ENCODE measurements at places on chromosomes 1 and 21.

GRCh38 chr1:214029796-214030195 lies 42.0 kb downstream of the PROX1 start:
- DNase-seq = no peak

DNA sequence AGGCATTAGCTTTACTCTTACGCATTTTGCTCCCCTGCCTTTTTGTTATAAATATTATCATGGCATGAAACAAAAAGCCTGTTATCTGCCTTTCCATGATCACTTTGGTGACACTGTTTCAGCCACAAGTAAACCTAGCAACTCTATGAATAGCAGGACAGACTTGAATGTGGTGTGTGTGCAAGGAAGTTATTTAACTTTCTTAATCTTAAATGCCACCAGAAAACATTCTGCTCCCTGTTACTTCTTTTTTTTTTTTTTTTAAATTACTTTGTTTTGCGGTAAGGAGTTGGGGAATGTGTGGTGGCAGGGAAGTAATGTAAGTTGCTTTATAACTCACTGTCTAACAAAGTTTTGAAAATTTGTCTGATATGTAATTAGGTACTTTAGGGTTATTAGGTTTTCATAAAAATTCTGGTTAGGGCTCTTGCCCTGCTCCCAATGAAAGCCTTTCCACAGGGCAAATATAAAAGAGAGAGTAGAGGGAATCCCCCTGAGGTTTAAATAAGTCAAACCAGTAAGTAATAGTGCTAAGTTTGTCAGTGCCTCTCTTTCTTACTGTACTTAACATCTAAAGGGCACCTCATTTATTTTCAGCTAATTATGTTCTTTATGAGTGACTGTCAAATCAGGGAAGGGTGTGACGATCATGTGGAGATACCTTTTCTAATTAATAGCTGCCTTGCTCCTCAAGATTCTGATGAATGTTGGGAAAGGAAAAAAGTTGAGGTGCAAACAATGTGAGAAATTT lies 39.5 kb downstream of the RASAL2 start:
- DNase-seq = no peak

DNA sequence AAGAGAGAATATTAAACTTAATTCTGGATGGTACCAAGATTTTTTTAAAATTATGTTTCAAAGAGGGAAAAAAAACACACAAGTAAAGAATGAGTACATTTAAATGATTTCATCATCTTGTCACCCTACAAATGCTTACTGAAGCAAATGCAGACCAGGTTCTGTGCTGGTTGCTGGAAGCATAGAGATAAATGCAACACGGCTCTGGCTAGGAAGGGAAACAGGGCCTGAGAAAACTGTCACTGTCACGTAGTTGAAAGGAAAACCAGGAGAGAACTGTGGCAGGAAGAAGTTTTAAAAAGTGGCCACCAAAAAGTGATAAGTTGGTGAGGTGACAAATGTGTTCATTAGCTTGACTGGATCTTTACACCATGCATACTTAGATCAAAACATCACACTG lies 336.9 kb upstream of the NFIA start:
- no peak for DNase-seq

DNA sequence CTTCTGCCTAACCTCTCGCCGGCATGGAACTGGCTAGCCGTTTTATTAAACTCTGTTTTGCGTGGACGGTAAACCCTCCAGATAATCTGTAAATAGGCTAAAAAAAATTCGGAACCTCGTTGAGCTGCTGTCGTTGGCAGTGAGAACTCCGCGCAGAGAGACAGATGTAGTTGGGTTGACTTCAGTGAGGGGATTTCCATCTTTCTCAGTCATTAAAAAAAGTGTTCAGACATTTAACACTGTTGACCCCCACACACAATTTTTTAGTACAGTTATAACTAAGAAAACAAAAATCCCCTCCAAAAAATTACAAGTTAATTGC lies 464 bp downstream of the PARK7 start:
- DNase-seq = no peak

DNA sequence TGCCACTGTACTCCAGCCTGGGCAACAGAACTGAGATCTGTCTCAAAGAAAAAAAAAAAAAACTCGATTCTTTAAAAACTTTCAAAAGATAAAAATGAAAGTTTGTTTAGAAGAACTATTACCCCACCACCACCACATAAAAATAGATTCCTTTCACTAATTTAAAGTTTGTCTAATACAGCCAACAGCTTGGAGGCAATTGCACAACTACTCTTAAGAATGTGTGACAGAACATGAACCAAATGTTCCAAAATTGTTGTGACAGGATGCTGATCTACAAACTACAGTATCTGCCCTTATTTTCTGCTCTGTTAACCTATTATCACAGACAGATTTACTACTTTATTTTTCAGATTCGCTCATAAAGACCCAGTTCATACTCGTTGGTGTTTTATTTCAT lies 5.5 kb upstream of the TGFBR3 start:
- no peak for DNase-seq

DNA sequence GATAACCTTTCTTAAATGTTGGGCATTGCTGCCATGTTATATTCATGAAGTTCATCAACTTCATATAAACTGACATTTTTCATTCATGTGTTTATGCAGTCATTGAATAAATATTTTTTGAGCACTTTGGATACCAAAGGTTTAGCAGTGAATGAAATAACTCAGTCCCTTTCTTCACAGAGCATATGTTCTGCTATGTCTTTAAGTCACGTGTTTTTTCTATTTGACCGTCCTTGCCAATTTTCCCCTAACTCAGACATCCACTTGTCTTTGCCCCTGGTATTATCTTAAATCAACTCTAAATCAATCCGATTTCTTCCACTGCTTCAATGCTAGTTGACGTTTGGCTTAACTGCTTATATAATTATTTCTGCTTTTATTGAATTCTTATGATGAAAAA lies 16.6 kb downstream of the ADARB1 start:
- DNase-seq = no peak

GRCh38 chr1:94988356-94988755 lies 61.4 kb upstream of the CNN3 start:
- DNase-seq = no peak

GRCh38 chr1:27074175-27074780 lies 61.6 kb upstream of the TENT5B start:
- DNase-seq = no peak

GRCh38 chr1:55812281-55812680 lies 597.1 kb upstream of the USP24 start:
- DNase-seq = no peak

DNA sequence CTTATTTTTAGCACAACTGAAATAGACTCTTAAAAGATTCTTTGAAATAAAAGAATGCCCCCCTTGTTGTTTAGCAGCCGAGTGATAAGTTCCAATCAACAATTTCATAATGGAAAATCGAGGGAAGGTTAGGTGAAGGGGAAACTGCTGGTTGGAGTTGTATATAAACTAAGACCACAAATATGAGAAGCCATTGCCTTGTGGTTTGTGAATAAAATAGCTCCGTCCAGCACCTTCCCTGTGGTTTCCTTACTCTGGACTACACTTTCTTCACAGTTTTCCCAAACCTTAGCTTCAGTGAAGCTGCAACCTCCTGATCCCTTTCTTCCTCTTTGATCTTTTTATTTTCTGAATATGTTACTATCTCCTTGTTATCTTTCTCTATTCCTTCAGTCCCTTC lies 6.7 kb upstream of the RAB3GAP2 start:
- DNase-seq = no peak

DNA sequence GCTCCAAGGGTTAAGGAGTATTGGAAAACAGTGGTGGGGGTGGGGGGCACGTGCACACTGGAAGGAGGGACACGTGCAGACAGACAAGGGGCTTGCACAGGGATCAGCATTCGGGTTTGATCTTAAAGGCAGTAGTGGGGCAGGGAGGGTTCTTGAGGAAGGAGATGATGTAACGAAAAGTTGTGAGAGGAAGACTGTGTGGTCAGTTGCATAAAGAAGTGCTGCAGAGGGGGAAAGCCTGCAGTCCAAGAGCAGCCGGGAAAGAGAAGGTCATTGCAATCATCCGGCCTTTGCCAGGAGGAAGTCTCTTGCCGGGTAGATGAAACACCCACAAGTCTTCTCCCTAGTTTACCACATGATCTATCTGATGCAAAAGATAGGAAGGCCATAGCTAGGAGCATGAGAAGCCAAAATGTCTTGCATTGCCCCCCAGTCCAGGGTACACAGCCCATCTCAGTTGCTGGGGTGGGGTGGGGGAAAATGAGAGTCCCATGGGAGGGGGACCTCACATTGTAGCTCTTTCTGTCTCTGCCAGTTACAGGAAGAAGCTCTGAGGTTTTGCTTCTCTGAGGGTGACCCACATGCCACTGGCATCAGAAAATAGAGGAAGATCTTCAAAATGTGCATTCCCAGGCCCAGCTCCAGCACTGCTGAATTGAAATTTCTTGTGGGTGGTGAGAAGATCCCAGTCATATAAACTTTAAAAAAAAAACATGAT lies 202.5 kb upstream of the RAB4A start:
- no peak for DNase-seq

- DNase-seq = no peak
Observed at GRCh38 chr1:182802006-182802803, 12.6 kb downstream of the NPL start.

DNA sequence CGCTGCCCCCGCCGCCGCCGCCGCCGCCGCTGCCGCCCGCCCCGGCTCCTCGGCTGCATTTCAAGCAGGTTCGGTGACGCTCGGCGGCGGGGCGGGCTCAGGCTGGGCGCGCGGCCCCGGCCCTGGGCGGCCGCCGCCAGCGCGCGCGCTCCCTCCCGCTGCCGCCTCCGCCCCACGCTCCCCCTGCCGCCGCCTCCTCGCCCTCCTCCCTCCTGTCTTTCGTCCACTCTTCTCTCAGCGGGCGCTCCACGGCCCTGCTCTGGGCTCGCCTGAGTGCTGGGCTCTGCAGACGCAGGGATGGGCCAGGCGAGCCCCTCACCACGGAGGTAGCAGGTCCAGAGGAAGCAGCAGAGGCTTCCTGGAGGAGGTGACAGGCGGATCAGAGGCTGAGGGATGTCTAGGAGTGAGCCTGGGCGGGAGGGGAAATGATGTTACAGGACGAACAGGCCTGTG lies at the start of gene LRP8:
Gene LRP8 (minus strand): TSS at position 62 of the 453 bp plus-strand sequence. CDS start 158 bp downstream, outside the sequence.
- peak; percentile 82 for DNase-seq

GRCh38 chr1:164602480-164603093 lies 43.6 kb downstream of the PBX1 start:
- no peak for DNase-seq

- no peak for DNase-seq
Observed at GRCh38 chr1:112395256-112395820, 676 bp upstream of the CTTNBP2NL start.

DNA sequence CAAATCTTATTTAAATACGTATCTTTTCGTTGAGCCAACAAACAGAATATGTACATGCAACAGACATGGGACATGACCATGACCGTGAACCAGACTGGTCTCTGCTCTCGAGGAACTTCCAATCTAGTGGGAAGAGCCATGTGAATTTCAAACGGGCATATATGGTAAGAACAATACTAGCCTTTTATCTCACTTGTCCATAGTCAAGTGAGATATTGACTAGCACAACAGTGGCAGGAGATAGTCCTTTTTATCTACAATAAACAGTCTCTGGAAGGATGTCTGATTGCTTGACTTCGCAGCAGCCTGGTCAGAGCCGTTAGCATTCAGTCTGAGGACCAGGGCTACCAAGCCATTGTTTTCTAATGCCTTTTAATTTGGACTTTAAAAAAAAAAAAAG lies 12.6 kb upstream of the PLA2G2C start:
- DNase-seq = no peak

GRCh38 chr1:16980473-16981268 lies at the start of gene MFAP2:
TSS of gene MFAP2 (minus strand) at chr1:16980620. CDS start at chr1:16978273, 2,347 bp downstream.
- DNase-seq = no peak

GRCh38 chr1:83098791-83099190 lies 900.1 kb downstream of the TTLL7 start:
- DNase-seq = no peak

DNA sequence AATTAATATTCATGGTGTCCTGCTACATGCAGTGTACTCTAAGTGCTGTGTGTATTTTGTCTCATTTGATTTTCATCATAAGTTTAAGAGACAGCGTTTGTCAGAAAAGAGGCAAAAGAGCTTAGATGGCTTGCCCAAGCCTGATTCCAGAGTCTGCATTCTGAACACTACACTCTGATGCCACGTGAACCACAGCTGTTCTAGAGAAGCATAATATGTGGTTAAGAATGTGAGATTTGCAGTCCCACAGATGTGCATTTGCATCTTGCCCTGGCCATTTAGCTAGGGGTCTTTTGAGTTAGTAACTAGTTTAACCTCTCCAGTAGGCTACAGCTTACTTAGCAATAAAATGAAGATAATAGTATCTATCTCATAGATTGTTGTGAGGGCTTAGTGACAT lies 9.2 kb upstream of the GADD45A start:
- DNase-seq = no peak

DNA sequence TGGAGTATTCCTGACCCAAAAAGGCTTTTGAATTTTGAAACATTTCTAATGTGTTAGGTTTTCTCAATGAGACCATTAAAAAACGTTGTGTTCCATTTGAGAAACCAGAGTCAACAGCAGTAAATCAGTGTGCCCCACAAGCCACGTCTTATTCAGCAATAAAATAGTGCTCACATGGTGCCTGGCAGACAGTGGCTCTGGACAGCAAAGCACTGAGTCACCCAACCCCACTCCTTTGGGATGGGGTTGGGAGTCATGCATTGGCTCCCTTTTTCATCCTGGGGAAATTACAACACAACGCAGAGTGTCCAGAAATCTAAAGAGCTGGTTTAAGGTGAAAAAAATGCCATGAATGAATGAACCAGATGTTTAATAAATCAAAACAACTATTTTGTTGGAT lies 46.5 kb downstream of the KCNJ15 start:
- no peak for DNase-seq

GRCh38 chr1:8329439-8329838 lies 11.5 kb downstream of the SLC45A1 start:
- DNase-seq = no peak

DNA sequence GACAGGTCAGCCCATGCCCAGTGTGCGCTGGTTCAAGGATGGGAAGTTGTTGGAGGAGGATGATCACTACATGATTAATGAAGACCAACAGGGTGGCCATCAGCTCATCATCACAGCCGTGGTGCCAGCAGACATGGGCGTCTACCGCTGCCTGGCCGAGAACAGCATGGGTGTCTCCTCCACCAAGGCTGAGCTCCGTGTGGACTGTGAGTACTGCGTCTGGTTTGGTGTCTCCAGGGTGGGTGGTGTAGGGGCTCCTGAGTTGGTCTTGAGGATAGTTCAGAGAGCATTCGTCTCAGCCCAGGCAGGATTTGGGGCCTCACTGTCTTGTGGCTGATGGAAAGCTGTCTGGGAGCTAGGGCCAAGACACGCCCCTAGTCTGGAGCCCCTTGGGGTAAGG lies 83.2 kb downstream of the TRIM11 start:
- no peak for DNase-seq

DNA sequence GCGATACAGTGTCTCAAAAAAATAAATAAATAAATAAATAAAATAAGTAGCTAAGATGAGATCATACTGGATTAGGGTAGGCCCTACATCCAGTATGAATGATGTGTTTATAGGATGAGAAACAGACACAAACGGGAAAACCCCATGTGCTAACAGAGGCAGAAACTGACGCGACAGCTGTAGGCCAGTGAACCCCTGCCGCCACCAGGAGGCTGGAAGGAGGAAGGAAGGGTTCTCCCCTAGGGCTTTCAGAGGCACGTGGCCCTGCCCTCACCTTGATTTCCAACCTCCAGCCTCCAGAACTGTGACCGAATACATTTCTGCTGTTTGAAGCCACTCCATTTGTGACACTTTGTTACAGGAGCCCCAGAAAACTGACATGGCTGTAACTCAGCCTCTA lies 38.5 kb downstream of the CHD5 start:
- peak; percentile 40 for DNase-seq

Data from activated CD4-positive, alpha-beta T cell treated with anti-CD3 and anti-CD28 coated beads, Interleukin-2, amount 50 U/mL, for 16 hours (primary cell).